Panc1 (cell line): ENCODE measurements at places on chromosomes 4 and X. TPM values are rescaled to one million over a fixed set of nuclear protein-coding genes. Genes with fewer than 3 reads are reported as not detected.

The PCSK1N gene
- total RNA-seq: 17.8 TPM

The GLRA2 gene
- total RNA-seq: not detected

The NOCT gene
- 17.1 TPM for total RNA-seq

The CNKSR2 gene
- not detected for total RNA-seq

The F11 gene
- not detected for total RNA-seq

The ITIH6 gene
- not detected for total RNA-seq

The MOB1B gene
- 20.1 TPM for total RNA-seq

The CORIN gene
- not detected for total RNA-seq

The ZMYM3 gene
- 40.2 TPM for total RNA-seq

The PRKX gene
- total RNA-seq: 20.5 TPM

The SEPSECS gene
- 4.0 TPM for total RNA-seq

The TEX13C gene
- not detected for total RNA-seq

The TRO gene
- total RNA-seq: 2.4 TPM

The EDA gene
- total RNA-seq: 0.23 TPM

The LANCL3 gene
- 0.03 TPM for total RNA-seq

The KLHL34 gene
- total RNA-seq: 0.05 TPM

The SASH3 gene
- total RNA-seq: 0.33 TPM

The DCAF8L2 gene
- not detected for total RNA-seq

The HSFX2 gene
- 0.26 TPM for total RNA-seq

The SOWAHB gene
- 4.0 TPM for total RNA-seq

The ADRA2C gene
- 23.5 TPM for total RNA-seq

The WFS1 gene
- 67.5 TPM for total RNA-seq

The CRMP1 gene
- 0.28 TPM for total RNA-seq

The NXF2B gene
- total RNA-seq: not detected

The RBM47 gene
- 2.0 TPM for total RNA-seq

The NLRP2B gene
- total RNA-seq: not detected

The SLC49A3 gene
- 0.62 TPM for total RNA-seq

The PDGFC gene
- total RNA-seq: 14.5 TPM

The PNMA6F gene
- total RNA-seq: not detected

The IL3RA gene
- 0.28 TPM for total RNA-seq

The DCX gene
- 0.13 TPM for total RNA-seq

The GAR1 gene
- total RNA-seq: 23.6 TPM

The AREG gene
- total RNA-seq: 0.54 TPM

The SLC35A2 gene
- 72.4 TPM for total RNA-seq

The FAM199X gene
- total RNA-seq: 56.8 TPM

The ARHGAP24 gene
- total RNA-seq: 17.4 TPM

The BEND2 gene
- total RNA-seq: not detected

The CXCL3 gene
- total RNA-seq: 0.23 TPM

The CDX4 gene
- not detected for total RNA-seq

The EDA2R gene
- total RNA-seq: 0.05 TPM

The POU3F4 gene
- not detected for total RNA-seq

The PDE6B gene
- 6.5 TPM for total RNA-seq

The ESX1 gene
- total RNA-seq: 2.8 TPM

The LPAR4 gene
- total RNA-seq: not detected

The ARMCX2 gene
- 1.0 TPM for total RNA-seq

The DUSP9 gene
- total RNA-seq: 7.1 TPM

The PRDM5 gene
- total RNA-seq: 8.4 TPM

The RNF128 gene
- total RNA-seq: 5.0 TPM

The GAGE12H gene
- not detected for total RNA-seq

The SPATA4 gene
- not detected for total RNA-seq

The RAB40AL gene
- total RNA-seq: 0.44 TPM

The PDCL2 gene
- not detected for total RNA-seq

The MAOA gene
- total RNA-seq: 0.23 TPM
